Melanocyte of skin (primary cell): ENCODE measurements at places on chromosomes 3 and 15. TPM values are rescaled to one million over a fixed set of nuclear protein-coding genes. Genes with fewer than 3 reads are reported as not detected.

Gene TMEM207
- total RNA-seq = not detected in 2 replicates

Gene LIPH
- total RNA-seq = under 0.01 TPM in 2 replicates

Gene IL20RB
- total RNA-seq = 0.62 and 0.67 TPM in 2 replicates

Gene TMEM158
- 2.4 and 9.8 TPM in 2 replicates for total RNA-seq

Gene GOLGA8O
- 0.69 and 1.1 TPM in 2 replicates for total RNA-seq

Gene GOLGA8G
- total RNA-seq = not detected in 2 replicates

Gene SMAD6
- 0.33 and 0.62 TPM in 2 replicates for total RNA-seq

Gene FBXO22
- total RNA-seq = 18.9 and 28.4 TPM in 2 replicates

Gene DTX3L
- total RNA-seq = 125 and 142 TPM in 2 replicates

Gene PPARG
- total RNA-seq = 1.7 and 3.6 TPM in 2 replicates

Gene ACVR2B
- total RNA-seq = 4.5 and 6.9 TPM in 2 replicates

Gene EAF2
- 0.69 and 2.5 TPM in 2 replicates for total RNA-seq

Gene CKMT1B
- total RNA-seq = not detected in 2 replicates

Gene CSPG4
- total RNA-seq = 100 and 226 TPM in 2 replicates

Gene STAC
- 0.33 and 1.9 TPM in 2 replicates for total RNA-seq

Gene CCR4
- total RNA-seq = not detected in 2 replicates

Gene ASB14
- not detected in 2 replicates for total RNA-seq

Gene COLQ
- total RNA-seq = 1.8 and 2.1 TPM in 2 replicates

Gene SCG5
- 0.33 and 2.3 TPM in 2 replicates for total RNA-seq

Gene AADACL2
- not detected in 2 replicates for total RNA-seq

Gene RBP2
- not detected in 2 replicates for total RNA-seq

Gene LYZL4
- total RNA-seq = not detected in 2 replicates

Gene GABRR3
- not detected in 2 replicates for total RNA-seq

Gene GJD2
- not detected in 2 replicates for total RNA-seq

Gene RPL15
- 1,019 and 1,699 TPM in 2 replicates for total RNA-seq

Gene CAMK2N2
- total RNA-seq = 0.33 TPM in 1 of 2 replicates, not detected in the other

Gene GRK7
- not detected in 2 replicates for total RNA-seq

Gene OIP5
- total RNA-seq = 20.2 and 26.0 TPM in 2 replicates

Gene MAPKAPK3
- total RNA-seq = 47.1 and 55.6 TPM in 2 replicates

Gene PLA2G4E
- not detected in 2 replicates for total RNA-seq

Gene UCN2
- 0.34 and 2.9 TPM in 2 replicates for total RNA-seq

Gene HSPBAP1
- 10.0 and 12.4 TPM in 2 replicates for total RNA-seq

Gene PDCD6IP
- total RNA-seq = 200 and 244 TPM in 2 replicates

Gene KLF13
- 36.8 and 59.6 TPM in 2 replicates for total RNA-seq

Gene BNIP2
- total RNA-seq = 148 and 159 TPM in 2 replicates

Gene PSTPIP1
- total RNA-seq = 0.31 TPM in 1 of 2 replicates, not detected in the other

Gene KIF7
- 4.2 and 5.7 TPM in 2 replicates for total RNA-seq
